Bronchial epithelial cell (primary cell): ENCODE measurements at places on chromosomes 12 and 14.
A peak's percentile ranks its signal among the peaks of the same experiment; 100 is the strongest.

GRCh38 chr12:92363295-92364146, 217.9 kb upstream of the BTG1 start:
- no peak for DNase-seq

- peak; percentile 99 for DNase-seq
These were observed 26.8 kb upstream of the CLIP1 start for GRCh38 chr12:122449317-122449716.

DNA sequence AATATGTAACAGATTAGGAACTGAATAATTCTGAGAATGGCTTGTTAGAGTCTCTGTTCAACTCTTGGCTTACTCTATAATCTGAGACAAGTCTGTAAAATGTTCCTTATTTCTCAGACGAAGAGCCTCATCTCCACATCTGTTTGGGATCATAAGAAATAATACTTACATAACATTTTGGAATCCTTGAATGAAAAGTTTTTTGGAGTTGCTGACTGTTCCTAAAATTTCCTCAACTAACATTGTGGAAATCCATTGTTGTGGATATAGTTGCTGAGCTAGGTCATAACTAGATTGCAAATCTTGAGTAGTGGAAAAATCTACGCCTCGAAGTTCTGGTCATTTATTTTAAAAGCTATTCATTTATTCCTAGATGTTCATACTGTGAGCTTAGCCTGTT, 402.9 kb downstream of the ZFP36L1 start:
- DNase-seq = no peak

GRCh38 chr12:94721173-94721572, 70.8 kb upstream of the TMCC3 start:
- no peak for DNase-seq

DNA sequence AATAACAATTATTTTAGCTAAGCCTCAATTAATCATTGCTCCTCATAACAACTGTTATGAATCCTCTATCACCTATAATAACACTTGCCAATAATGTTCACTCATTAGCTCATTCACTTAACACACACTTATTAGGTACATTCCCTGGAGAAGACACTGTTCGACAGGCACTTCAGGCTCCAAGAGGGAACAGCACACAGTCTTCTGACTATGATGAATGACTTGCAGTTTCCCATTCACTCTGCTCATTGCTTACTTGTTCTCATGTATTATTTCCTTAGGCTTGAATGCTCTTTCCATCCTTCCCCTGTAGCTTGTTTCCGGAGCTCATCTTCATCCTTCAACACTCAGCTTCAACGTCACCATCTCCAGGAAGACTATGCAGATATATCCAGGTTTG, 437.3 kb downstream of the TMEM132D start:
- no peak for DNase-seq

DNA sequence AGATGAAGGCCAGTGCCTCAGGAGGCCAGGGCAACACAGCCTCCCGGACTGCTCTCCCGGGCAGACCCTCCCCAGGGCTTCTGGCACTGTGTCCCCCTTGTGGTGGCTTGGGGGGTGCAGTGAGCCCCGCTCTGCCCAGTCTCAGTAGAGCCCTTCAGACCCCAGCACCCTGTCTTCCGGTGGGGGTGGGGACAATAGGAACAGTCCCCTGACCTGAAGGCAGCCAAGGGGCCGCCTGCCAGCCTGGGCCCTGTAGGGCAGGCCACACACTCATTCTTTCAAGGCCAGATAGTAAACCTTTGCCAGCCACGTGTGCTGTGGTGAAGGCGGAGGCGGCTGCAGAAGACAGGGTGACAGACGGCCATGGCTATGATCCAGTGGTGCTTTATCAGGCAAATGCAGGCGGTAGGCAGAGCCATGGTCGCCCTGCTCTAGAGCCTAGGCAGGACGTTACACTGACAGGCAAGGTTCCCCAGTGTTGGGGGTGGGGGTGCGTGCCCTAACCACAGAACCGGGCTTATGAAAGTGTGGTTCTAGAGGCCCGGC, 15.0 kb downstream of the ZFYVE21 start:
- DNase-seq = no peak

DNA sequence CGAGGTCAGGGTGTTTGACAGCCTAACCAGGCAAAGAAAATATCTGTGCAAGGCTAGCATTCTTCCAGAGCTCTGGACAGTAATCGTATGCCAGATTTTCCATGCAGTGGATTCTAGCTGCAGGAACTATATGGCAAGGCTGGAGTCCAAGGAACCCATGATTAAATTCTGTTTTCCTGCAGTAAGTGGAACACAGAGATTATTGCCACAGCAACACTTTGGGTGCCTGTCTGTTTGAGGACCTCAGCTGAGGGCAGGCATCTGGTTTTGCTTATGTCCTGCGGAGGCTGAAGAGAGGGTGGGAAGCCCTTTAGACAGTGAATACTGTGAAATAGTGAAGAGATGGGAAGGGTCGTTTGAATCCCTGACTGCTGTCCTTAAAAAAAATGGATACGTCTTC, 104.4 kb downstream of the DAD1 start:
- no peak for DNase-seq

GRCh38 chr12:5168148-5168547, 124.5 kb downstream of the KCNA5 start:
- DNase-seq = no peak

DNA sequence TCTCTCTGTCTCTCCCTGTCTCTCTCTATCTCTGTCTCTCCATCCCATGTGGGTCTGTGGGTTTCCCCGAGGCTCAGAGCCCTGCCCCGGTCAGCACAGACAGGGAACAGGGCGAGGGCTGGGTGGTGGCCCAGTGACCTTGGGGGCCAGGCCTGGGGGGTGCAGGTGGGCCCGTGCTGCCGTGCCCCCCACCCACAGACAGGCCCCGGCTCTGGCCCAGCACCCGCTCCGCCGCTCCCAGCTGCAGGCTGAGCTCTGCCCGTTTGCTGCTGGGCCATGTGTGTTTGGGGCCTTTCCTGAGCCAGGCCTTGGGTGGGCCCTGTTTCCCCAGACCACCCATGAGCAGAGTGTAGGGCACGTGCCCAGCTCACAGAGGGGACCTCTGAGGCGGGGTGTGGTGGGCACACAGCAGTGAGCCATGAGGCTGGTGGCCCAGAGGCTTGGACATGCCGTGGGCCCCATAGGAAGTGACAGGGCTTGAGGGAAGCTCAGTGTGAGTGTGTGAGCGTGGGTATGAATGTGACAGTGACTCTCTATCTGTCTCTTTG, 51.0 kb downstream of the TMEM121 start:
- DNase-seq = no peak

- no peak for DNase-seq
These were observed 85.3 kb upstream of the OVCH1 start for GRCh38 chr12:29582677-29583272.

- DNase-seq = no peak
These were observed 419.7 kb upstream of the PRICKLE1 start for GRCh38 chr12:43008953-43009845.

DNA sequence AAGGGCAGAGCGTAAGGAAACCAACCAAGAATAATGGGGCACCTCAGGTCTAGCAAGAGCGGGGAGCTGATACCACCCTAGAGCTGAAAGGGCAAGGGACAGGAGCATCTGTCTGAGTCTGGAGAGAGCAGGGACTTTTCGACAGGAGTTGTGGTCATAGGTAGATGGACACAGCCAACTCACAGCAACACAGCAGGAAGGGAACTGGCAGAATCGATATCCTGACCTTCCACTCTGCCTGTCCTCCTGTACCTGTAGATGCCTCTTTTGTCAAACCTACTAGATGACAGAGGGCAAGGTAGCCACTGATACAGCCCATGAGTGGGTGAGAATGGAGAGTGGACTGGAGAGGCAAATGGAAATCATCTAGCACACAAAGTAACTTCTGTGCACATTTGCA, 247.2 kb upstream of the EGLN3 start:
- DNase-seq = no peak

- DNase-seq = no peak
These were observed 18.3 kb downstream of the NOC4L start for GRCh38 chr12:132162508-132163031.

DNA sequence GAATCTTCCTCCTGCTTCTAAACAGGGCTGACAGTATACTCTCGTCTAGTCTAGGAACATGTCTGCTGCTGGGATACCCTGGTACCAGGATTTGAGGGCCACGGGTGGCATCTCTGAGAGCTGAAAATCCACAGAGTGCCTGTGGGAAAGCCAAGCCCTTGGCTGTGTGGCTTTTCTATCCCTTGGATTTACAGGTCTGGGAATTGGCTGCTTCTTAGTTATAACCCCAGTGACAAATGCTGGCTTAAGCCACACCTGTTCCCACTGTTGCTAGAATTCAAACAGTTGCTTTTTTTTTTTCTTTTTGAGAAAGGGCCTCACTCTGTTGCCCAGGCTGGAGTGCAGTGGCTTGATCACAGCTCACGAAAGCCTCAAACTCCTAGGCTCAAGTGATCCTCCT, 14.3 kb upstream of the RIN3 start:
- DNase-seq = no peak

DNA sequence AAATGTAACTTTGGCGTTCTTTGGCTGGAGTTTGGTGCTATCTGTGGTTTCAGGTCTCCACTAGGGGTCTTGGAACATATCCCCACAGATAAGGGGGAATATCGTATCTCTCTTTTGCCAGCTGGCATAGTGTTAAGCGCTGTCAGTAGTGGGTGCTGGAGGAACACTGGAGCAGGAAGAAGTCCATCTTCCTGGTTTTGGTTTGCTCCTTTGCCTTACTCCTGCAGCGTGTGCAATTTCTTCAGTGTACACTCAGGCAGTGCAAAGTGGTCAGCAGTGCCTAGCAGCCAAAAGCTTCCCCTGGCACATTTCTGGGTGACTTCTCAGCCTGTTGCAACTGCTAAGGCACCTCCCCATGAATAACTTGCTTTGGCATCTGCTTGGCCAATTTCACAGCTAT, 11.7 kb upstream of the RIPK3 start:
- peak; percentile 58 for DNase-seq
